ENCODE measurements at places on chromosomes 1 and 21.

- DNase-seq, result peak; percentile 59
Measured at GRCh38 chr1:119674835-119675289, 26.8 kb upstream of the ZNF697 start.

DNA sequence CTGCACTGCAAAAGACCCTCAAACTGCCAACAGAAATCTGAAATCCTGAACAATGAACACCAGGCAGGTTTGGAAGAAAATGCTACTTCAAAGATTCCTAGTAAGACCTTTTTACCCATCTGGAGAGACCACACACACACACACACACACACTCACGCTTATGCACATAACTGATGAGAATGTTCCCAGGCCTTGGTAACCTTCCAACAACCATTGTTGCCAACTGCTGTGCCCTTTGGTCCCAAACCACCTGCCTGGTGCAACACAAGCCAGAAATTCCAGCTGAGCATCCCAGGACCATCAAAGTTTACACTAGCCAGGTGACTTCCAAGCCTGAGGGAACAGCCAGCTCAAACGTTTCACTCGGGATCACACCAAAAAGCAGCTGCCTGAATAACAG, 56.9 kb downstream of the SEC16B start:
- DNase-seq, result no peak

GRCh38 chr1:221907166-221907932, 165.5 kb upstream of the DUSP10 start:
- no peak for DNase-seq

GRCh38 chr1:4755301-4755845, 101.0 kb downstream of the AJAP1 start:
- peak; percentile 90 for DNase-seq

DNA sequence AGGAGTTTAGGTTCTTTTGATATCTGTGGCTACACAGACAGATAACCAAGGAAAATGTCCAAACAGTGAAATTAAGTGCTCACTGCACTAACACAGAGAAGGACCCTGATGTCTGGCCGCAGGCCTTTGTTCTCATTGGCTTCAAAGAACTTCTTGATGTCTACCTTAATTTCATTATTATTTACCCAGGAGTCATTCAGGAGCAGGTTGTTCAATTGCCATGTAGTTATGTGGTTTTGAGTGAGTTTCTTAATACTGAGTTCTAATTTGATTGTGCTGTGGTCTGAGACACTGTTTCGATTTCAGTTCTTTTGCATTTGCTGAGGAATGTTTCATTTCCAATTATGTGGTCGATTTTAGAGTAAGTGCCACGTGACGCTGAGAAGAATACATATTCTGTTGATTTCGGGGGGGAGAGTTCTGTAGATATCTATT, 15.2 kb upstream of the LGALS8 start:
- no peak for DNase-seq

DNA sequence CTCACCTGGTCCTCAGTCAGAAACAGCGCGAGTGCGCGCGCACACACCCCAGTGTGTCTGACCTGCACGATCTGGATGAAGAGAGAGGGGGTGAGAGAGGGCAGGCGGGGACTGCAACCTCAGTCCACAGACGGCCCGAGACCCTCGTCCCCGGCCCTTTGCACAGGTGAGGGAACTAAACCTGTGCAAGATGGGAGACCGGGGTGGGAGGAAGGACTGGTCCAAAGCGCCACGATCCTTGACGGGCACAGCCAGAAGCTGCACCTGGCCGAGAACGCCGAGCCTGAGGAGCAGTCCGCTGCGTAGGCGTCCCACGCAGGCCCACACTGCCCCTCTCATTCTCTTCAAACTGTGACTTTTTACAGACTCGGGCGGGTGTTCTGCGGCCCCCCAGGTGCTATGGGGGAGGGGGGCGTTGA, 519 bp upstream of the IQCC start:
- no peak for DNase-seq

DNA sequence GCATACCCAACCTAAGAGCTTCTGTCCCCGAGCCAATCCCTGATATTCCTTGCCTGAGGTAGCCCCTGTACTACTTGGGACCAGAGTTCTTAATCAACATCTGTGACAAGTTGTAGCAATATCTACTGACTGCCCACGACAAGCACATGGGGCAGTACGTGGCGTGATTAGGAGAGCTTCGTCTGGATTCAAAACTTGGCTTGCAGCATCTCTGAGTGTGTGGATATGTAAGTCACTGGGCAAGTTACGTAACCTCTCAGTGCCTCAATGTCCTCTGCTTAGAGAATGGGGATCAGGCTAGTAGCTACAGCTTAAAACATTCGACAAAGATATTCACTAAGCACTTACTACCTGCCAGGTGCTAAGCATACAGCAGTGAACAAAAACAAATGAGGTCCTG, 5.0 kb downstream of the HSPG2 start:
- no peak for DNase-seq

DNA sequence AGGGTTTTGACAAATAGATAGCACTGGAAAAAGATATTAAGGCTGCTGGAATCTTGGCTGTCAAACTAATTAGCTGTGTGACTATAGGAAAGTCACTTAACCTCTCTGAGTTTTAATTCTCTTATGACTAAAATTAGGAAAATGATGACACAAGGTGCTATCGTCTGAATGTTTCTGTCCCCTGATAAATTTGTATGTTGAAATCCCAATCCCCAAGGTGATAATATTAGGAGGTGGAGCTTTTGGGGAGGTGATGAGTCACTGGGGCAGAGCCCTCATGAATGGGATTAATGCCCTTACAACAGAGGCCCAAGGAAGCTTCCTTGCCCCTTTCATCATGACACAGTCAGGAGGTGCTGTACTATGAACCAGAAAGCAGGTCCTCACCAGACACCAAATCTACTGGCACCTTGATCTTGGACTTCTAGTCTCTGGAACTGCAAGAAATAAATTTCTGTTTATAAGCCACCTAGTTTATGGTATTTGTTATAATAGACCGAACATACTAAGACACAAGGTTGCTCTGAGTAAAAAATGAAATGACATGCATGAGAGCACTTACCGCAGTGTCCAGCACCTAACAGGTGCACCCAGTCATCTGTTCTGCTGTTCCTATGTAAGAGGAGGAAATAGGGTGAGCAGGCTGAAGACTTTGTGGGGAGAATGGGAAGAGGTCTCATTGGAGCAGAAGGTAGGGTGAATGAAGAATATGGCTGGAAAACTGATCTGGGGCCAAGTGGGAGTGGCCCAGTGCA, 26.3 kb upstream of the DISP1 start:
- no peak for DNase-seq

GRCh38 chr1:220684890-220685289, 5.3 kb upstream of the C1orf115 start:
- DNase-seq, result peak; percentile 29

DNA sequence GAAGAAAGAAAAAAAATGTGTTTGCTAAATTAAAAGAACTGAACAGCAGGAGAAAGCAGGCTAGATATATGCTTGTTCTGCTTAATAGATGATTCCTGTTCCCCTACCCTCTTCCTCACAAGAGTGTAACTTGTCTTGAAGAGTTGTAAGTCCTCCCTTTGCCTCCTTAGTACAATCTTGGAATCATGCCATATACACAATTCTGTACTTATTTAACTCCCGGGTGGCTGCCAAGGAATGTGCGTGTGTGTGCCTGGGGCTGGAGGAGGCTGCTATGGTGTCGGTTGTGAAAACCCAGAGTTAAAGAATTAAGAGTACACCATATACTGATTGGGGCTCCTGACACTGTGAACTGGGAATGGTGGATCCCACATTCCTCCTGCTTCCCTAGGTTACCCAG, 194.2 kb downstream of the SIPA1L2 start:
- no peak for DNase-seq

DNA sequence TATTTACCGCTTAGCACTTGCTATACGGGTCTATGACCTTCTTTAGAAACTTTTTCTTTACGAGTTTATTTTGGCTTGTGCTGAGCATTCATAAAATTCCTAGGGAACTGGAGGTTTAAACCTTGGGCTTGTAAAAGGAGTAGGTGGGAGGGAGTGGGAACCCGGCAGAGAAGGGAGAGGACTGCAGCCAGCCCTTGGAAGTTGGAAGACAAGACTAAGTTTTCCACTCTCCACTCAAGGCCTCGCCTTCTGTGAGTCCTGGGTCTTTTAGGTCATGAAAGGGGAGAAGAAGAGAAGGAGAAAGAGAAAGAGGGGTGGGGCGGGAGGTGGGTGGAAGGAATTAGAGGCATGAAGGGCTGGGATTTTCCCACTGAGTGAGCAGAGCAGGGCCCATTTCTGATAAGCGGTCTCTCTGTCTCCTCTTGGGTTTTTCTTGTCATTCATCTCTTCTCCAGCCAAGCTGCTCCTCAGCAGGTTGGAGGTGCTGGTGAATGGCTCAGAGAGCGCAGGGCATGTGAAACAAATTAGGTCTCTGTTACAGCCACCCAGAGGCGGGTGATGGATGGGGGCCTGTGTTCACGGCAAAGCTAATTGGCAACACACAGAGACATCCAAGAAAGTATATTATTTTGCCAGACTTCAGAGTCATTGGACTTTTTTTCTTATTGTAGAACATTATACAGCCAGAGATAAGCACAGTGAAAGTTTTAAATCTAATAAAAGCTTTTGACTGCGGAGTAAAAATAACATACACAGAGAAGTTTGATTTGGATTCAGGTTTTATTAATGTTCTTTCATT, 247.3 kb downstream of the FOXD2 start:
- DNase-seq, result peak; percentile 55

- no peak for DNase-seq
Measured at GRCh38 chr1:150567341-150567716, 12.1 kb downstream of the MCL1 start.

DNA sequence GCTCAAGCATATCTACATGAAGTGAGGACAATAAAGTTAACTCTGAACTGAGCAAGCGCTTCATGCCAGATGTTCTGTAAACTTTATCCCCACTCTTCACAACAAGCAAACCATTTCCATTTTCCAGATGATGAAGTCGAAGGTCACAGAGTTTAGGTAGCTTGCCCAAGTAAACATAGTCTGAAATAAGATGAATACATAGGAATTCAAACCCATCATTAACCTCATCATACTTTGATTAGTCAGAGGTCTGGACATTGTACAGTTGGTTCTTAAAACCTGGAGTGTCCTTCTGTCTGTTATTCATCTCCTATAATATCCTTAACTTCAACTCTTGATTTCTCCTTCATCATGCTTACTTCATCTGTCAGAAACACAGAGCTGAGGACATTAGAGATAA, 180.3 kb upstream of the C8B start:
- DNase-seq, result no peak

DNA sequence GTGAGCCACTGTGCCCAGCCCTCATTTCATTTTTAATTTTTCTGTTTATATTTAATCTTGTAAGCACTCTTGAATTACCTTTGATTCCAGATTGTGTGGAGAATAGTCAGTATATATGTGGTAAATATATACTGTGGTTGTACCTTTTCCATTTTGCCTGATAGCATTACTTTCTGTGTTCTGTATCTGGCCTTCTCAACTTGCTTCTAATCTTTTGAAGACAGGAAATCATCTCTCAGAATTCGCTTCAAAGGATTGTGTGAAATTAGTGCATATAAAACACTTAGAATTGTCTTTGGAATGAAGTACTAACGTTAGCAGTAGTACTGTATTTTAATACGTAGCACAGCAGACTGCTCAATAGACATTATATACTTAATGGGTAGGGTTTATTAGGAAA, 37.9 kb downstream of the PPP2R5A start:
- DNase-seq, result no peak

DNA sequence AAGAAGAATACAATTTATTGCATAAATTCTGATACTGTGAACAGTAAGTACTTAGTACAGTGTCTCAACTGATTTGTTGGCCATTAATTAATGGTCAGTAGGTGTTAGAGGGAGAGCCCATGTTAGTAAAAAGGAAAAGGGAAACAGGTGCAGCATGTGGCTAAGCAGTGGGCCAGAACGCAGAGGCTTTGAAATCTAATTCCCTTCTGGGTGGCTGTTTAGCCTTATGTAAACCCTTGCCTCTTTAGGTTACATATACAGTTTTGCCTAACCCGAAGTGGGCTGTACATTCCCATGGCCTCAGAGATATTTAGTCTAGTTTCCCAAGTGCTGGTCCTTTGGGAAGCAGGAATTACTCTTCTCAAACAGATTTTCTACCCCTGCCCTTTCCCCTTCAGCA, 43.5 kb upstream of the BCL9 start:
- no peak for DNase-seq

DNA sequence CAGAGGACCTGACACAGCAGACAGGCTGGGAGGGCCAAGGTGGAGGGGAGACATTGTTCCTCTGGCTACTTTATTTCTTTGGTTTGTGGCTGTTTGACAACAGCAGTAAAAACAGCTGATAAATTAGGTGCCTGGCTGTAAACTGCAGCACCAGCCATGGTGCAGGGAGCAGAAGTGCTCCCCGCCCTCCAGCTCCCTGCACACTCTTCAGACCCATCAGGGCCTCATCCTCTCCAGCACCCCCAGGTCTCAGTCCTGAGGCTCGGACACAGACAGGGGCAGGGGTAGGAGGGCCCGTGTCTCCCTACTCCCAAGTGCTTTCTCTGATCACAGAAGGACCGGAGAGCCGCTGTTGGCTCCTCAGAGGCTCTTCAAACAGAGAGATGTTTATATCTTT, 17.7 kb upstream of the LRRN2 start:
- no peak for DNase-seq

DNA sequence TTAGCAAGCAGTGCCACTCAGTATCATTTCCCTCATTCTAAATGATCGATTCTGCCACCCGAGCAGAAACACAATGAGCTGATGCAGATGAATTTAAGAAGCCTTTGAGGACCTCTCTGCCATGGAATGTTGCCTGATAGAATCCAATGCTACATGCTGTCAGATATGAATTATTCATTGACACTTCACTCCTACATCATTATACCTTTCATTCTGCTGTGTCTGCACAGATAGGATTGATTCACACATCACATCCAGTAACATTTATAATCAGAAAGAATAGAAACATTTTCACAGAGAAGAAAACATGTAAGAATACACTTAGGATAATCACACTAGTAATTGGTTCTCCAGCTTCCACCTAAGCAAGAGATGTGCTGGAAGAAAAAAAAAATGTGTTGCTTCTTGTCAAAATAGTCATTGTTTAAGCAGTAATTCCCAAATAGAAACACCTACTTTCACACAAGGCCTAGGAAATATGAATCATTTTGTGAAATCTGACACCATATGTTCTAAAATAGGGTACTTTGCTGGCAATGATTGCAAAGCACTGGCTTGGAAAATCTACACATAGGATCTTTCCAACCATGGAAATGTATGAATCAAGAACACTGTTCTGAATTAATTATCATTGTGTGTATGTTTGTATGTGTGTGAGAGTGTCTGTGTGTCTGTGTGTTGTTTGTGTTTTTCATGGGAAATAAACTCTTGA, 110.1 kb downstream of the GRIK1 start:
- DNase-seq, result no peak
